Cortex of kidney (tissue), 1 donor: ENCODE measurements at places on chromosomes 7 and 10.

- DNase-seq = no peak
These were observed 3.2 kb downstream of the GALNT17 start for GRCh38 chr7:71135116-71135515.

GRCh38 chr7:35645691-35646090, 49.2 kb downstream of the HERPUD2 start:
- DNase-seq = no peak

DNA sequence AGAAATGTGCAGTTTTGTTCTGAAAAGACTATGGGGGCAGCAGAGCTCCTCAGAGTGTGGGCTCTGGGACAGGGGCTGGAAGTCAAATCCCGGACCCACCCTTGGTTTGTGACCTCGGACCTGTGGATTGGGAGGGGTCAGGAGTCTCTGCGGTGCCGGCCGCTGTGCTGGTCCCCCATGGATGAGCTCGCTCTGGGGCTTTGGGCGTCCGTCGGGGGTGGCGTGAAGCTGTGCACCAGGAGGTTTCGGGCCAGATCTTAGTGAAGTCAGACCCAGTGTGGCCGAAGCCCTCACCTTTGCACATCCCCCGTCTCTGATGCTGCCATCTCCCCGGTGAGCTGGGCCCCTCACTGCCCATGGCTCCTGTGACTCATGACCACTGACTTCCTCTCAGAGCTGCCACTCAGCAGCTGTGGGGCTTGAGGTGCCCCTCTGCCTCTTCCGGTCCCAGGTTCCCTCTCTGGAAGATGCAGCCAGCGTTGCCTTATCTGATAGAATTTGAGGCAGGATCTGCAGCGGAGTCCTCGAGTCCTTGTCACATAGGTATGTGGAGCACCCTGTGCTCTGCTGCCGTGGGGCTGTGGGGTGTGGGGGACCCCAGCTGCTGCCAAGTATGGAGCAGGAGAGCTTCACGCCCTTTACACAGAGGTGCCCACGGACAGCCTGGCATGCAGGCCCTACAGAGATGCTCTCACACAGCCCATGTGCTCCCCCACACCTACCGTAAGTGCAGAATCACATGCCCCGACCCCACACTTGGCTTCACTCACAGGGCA, 11.4 kb upstream of the SCART1 start:
- no peak for DNase-seq

GRCh38 chr7:120991161-120991560, 2.6 kb downstream of the CPED1 start:
- no peak for DNase-seq

DNA sequence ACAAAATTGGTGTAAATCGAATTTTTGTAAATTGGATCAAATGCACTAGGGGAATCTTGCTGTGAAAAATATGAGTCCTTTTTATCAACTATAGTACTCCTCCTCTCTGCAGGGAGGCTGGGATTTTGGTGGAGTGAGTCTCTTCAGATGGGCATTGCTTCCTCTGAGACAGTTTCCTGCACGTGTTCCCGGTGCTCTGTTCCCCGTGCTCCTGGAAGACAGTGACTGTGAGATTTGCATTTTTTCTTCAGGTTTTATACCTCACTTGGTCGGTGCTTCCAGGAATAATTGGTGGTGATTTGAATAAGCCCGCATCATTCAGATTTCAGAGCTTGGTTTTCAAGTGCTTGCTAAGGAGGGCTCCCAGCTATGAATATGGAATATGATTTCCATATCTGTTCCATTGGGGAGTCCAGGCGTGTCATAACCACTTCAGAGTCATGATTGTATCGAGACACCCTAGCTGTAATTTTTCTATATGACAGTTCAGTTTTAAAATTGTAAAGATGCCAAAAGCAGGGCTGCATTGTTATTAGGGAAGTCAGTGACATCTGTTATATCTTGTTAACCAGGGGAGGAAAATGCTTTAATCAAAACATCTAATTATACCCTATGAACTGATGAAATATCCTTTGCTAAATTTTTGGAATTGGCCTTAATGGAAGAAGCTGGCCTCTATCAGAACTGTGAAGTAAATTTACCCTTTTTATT, 12.3 kb downstream of the AUTS2 start:
- no peak for DNase-seq

DNA sequence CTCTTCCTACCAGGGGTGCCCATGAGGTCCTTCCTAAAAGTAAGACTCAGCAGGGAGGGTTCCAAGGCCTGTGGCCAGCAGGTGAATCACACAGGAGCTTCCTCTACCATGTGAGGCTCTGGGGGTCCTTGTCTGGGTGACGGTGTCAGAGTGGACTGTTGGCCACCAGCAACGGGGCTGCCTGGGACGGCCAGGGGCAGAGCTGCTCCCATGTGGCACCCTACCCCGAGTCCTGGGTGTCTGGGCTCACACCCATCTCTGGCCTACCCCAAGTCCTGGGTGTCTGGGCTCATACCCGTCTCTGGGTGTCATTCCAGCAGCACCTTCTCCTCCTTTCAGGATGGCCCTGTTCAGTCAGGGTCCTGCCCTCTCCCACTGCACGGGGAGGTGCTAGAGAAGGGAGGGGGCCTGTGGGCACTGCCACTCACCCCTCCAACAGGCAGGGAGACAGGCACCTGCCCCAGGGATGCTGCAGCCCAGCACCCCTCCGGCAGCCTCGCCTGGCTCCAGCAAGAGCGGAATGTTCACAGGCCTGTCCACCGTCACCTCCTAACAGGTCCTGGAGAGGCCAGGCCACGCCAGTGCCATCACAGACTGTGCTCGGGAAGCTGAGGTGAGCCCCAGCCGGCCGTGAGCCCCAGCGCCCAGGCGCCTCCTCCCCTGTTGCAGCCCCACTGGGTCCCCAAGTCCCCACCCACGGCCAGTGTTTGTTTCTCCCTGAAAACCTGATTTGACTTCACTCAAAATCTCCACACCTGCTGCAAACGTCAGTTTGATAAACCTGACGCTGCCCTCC, 143.7 kb downstream of the PTPRN2 start:
- DNase-seq = no peak

GRCh38 chr7:143889068-143889467, 12.9 kb downstream of the TCAF1 start:
- no peak for DNase-seq

DNA sequence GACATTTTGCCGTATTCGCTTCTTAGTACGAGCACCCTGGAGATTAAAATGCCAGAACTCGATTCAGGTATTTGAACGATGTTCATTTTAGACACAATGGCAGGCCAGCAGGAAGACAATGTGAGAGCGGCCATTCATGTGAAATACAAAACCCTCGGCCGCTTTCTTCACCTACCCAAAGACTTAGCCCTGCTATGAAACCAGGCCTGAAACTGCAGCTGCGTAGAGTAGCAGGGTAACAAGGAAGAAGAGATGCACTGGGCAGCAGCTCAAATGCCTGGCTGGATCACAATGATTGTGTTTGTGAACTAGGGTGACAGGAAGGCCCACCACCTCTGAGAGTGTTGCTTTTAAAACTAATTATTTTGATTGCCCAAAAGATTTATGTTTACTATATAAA, 234.8 kb downstream of the TRIL start:
- no peak for DNase-seq

- no peak for DNase-seq
These were observed 468.1 kb upstream of the AKR1E2 start for GRCh38 chr10:4357911-4358310.

- no peak for DNase-seq
These were observed 103.8 kb downstream of the TCF7L2 start for GRCh38 chr10:113053881-113054280.

DNA sequence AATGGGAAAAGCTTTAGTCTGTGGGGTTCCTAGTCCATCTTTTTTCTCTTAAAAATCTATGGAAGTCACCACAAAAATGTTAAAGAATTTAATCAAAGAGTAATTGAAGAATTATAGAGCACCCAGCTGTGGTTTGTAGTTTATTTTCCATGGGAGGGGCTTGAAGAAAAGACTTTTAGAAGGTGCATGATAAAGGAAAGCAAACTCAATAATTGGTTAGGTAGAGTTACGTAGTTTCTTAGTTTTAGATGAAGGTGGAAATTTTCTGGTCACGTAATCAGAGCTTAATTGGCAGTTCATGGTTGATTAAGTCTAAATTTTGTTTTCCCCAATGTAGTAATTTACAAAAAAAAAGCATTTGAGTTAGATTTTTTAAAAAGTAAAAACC, 724 bp downstream of the ZNF107 start:
- DNase-seq = no peak

DNA sequence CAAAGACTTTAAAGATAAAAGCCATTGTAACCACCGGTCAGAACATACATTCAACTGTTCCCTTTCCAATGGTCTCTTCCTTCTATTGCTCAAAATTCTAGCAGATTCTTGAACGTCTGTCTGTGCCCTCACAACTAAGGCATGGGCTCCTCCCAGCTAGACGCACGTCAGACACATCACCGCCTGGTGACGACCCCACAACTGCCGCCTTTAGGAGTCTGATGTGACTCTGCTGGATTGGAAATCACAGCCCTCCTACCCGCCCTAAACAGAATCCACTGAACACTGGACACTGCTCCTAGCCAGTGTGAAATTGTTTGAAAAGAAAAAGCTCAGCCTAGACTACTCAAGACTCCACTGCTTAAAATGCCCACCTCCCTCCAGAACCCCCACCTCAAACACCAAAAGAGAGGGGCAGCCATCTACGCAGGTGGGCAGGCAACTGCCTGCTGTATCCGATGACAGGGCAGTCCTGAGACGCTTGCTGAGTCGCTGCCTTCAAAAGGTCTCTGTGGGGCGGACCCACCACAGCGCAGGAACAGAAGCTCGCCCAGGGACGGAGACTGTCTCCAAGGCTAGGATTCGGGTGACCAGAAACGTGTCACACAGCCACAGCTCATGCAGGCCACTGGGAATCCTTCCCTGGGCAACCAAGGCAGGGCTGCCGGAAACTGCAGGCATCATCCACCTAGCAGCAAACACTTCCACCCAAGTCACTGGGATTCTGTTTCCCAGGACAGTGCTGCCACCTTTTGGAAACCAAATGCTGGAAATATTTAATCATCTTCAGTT, 34.7 kb downstream of the GSDME start:
- DNase-seq = no peak

DNA sequence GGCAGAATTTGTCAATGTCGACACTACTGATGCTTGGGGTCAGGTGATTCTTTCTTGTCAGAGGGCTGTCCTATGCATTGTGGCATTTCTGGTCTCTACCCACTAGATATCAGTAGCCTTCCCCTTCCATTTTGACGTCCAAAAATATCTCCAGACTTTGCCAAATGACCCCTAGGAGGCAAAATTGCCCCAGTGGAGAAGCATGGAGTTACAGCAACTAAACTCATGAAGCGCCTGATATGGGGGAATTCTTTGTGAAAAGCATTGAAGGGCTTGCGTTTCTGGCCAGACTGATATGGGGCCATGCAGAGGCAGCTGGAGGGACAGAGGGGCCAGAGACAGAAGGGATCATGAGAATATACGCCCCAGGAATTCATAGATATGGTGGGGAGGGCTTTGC, 43.6 kb downstream of the ADRB1 start:
- DNase-seq = no peak

DNA sequence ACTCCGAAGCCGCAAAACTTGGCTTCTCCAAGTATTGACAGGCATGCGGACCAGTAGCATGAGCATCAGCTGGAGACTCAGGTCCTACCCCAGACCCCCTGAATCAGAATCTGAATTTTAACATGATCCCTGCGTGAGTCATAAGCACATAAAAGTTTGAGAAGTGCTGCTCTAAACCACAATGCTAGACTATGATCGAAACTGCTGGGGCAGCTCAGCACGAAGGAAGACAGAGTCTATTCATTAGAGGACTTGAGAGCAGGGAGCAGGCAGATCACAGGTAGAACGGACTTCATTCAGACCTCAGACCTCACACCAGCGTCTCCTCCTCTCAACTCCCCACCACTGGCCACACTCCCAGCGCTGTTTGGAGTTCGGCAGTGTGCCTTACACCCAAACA, 16.9 kb downstream of the CAMK2G start:
- no peak for DNase-seq

- no peak for DNase-seq
These were observed 34.1 kb downstream of the KCNMA1 start for GRCh38 chr10:77603534-77603927.

- DNase-seq = no peak
These were observed 153.3 kb downstream of the EGFR start for GRCh38 chr7:55172161-55172560.

DNA sequence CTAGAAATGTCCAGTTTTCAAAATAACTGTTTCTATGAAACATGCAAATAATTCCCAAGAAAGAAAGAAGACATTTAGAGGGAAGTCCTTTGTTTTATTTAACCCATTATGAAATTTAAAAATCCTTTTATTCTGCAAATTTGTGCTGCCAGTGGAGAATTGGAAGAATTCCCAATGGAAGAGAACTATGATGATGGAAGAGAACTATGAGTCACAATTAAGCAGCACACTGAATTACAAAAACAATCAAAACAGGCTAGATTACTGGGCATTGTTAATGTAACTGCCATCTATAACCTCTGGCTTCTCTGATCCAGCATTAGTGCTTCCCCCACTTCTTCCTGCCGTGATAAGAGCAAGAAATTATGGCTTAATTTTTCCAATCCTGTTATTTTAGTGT, 126.2 kb upstream of the FEZF1 start:
- DNase-seq = no peak

DNA sequence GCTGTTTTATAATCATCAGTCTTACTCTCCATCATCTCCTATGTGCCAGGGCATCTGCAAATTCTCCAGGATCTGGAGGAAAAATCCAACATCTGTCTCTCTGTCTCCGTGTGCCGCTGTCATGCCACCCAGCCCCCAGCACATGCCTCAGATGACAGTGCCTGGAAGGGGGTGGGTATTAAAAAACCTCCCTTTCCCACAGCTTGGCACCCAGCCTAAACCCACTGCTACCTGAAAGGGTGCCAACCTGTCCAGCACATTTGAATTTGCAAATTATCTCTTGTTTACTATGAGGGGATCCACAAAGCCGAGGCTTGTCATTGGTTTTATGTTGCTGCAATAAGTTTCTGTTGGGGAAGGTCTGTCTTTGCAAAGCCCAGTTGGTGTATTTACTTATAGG, 73.1 kb downstream of the EMX2 start:
- no peak for DNase-seq

DNA sequence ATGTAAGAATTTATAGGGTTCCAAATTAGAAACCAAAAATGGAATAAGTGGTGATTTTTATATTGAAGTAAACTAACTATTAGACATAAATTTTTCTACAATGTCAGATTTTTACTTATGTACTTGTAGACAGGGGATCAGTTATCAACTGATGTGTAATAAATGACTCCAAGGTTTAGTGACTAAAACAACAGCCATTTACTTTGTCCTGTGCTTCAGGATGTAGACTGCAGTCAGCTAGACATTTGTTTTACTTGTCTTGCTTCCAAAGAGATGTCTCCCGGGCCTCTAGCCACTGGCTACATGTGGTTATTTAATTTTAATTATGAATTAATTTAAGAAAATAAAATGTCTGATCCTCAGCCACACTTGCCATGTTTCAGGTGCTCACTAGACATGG, 249.7 kb upstream of the IGFBP3 start:
- DNase-seq = no peak

DNA sequence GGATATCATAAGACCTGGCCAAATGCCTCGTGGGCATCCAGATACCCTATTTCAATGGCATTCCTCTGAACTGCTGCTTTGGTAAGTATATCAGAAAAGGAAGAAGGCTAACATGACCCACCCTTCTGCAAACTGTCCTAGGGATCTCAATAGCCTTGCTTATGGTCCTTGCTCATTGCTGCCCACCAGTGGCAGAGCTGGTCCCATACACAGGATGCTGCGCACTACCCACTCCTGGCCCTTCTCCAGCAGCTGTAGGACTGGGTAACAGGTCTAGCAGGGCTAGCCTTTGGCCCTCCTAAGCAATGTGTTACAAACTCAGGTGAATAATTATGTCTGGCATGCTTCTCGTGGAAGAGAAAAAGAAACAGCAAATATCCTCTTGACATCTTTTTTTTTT, 72.5 kb downstream of the C10orf90 start:
- no peak for DNase-seq
